Activated CD8-positive, alpha-beta memory T cell treated with anti-CD3 and anti-CD28 coated beads, Interleukin-2, amount 50 U/mL, for 4 hours (primary cell): ENCODE measurements at places on chromosomes 1 and 21.

- DNase-seq = no peak
Measured at GRCh38 chr1:116748272-116748671, 6.0 kb upstream of the CD2 start.

- no peak for DNase-seq
Measured at GRCh38 chr1:240189386-240189989, 97.8 kb downstream of the FMN2 start.

GRCh38 chr1:59814180-59814900 is 409 bp upstream of the HOOK1 start:
- peak; percentile 88 for DNase-seq

DNA sequence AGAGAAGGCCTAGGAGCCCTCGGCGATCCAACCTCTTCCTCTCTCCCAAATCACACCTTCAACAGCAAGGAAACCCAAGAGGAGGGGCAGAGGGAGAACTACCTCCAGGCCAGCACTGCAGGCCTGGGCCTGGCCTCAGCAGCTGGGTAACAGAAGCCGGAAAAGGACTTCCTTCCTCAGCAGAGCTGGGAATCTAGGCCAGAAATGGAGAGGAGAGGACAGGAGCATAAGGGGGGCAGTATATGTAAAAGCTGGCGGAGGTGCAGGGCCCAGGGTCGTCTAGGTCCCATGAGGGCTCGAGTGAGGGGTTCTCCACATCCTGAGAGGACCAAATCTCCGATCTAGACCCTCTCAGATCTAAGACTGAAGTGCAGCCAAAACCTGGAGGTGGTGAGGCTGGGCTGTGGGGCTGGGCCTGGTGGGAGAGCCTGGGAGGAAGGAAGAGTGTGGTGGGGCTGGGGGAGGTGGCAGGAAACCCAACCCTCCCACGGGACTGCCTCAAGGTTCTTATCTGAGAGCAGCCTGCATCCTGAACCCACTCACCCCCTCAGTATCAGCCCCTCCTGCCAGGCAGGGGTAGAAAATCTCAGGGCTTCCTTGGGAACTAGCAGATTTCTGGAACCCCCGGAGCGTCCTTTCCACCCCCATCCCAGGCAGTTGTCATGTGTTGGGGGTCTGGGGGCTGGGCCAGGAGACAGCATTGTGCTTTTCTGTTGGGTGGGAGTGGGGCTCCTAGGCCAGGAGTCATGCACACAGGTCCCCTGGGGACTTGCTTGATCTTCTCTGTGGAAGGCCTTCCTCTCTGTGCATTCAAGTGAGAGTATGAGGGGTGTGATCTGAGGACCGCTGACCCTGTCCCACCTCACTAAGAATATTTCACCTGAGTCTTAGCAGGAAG is 33.0 kb downstream of the PIK3C2B start:
- peak; percentile 34 for DNase-seq

DNA sequence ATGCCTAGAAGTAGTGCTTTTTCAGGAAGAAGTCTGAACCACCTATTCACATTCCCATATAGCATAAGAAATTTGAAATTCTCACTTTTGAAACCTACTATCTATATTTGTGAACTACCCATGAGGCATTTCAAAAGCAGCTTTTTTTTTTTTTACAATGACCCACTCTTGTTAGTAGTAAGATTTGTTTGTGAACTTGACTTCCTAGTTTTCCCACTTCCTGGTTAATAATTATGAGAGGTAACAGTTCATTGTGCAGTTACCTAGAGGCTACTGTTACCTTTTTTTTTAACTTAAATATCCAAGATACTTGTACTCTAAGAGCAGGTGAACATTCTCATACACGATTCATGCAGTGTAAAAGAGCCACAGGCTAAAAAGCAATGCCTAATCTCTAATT is 371.7 kb upstream of the ADGRL2 start:
- DNase-seq = no peak

DNA sequence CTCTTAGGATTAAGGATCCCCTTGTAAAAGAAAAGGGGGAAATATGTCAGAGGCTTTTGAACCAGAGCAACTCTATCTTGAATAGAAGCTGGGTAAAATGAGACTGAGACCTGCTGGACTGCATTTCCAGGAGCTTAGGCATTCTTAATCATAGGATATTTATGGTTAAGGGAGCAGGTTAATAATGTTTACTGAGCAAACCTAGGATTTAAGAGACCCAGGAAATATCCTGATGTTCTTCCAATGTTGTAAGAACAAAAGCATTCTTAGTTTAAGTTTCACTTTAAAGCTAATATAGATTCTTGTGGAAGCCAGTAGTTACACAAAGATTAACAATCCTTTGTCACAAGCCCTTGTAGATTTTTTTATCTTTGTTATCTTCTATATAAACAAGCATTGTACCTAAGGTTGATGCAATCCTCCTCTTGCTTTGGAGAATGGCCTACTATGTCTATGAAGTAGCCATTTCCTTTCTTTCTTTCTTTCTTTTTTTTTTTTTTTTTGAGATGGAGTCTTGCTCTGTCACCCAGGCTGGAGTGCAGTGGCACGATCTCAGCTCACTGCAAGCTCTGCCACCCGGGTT is 570.2 kb upstream of the BEND5 start:
- DNase-seq = no peak

GRCh38 chr1:196467230-196467925 is 140.9 kb downstream of the KCNT2 start:
- DNase-seq = no peak

- DNase-seq = no peak
Measured at GRCh38 chr1:64878931-64879611, 87.3 kb downstream of the JAK1 start.

- no peak for DNase-seq
Measured at GRCh38 chr1:173208146-173208545, 1.0 kb upstream of the TNFSF4 start.

DNA sequence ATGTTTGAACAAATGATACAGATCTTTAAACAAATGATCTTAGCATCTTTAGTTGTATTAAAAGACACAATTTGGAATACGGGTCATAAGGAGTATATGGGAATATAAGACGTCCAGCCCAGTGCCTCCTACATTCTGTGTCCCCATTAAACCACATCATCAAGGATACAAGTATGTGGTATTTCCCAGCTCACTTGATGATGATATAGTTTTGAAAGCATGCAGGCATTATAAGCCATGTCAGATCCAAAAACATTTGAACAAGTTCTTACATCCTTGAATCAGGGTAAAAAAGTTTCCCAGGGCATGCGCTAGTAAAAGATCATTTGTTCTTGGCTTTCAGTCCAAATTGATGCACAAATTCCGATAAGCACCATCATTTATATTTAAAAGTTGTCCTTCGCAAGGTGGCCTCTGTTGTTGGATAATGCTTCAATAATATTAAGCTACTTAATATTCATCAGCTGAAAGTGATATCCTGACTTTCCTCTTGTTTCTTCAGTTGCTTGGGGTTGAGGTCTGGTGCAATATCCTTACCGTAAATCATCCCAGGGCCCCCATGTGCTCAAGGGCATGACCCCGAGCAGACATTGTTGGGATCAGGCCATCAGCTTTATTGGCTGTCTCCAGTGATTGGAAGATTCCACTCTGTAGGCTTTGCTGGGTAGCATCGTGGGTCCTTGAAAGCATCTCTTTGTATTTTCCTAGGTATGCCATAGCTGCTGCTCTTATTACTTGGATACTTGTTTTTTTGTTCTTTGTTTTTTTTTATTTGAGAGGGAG is 61.8 kb downstream of the CENPF start:
- DNase-seq = no peak
